ENCODE measurements at places on chromosomes 3 and 15.

GRCh38 chr3:62501289-62501668 is 127.9 kb upstream of the FEZF2 start:
- DNase-seq, result no peak

DNA sequence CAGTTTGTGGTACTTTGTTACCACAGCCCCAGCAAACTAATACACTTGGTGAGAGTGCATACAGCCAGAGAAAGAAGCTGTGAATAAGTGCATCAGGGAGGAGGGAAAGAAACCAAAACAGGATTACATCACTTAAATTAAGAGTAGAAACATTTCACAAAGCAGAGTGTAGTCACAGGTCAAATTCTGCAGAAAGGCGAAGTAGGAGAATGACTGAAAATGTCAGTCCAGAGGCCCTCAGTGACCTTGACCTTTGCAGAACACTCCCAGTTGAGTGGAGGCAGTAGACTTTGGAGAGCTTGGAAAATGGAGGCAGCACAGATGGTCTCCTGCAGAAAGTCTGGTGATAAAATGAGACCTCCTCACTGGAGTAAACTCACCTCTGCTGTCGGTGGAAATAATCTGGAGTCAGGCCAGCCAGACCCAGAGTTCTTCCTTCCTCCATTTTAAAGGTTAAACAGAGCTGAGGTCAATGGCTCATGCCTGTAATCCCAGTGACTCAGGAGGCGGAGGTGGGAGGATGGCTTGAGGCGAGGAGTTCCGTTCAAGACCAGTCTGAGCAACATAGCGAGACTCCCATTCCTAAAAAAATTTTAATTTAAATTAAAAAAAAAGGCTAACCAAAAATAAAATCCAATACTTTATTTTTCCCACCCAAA is 5.0 kb downstream of the CD86 start:
- no peak for DNase-seq

GRCh38 chr3:185552358-185552877 is at the start of gene LIPH:
LIPH (minus strand) TSS chr3:185552588; CDS start chr3:185552471, 117 bp downstream.
- no peak for DNase-seq

DNA sequence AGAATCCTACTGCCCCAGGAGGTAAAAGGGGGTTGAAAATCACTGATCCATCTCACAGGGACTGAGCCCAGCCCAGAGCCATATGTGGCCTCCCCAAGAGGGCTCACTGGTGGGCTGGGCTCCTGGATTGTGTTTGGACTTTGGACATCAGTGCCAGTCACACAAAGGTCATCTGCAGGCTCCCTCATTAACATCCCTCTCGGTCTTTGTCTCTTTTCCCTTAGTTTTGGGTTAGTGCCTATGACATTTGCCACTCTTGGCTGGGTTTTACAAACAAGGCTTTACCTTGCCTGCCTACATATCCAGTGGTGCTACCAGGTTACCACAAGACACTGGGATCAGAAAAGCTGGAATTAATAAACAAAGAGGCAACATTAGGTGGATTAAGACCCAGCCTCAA is 27.9 kb downstream of the IFT122 start:
- DNase-seq, result no peak

- no peak for DNase-seq
Measured at GRCh38 chr3:81378552-81379293, 382.7 kb downstream of the GBE1 start.

DNA sequence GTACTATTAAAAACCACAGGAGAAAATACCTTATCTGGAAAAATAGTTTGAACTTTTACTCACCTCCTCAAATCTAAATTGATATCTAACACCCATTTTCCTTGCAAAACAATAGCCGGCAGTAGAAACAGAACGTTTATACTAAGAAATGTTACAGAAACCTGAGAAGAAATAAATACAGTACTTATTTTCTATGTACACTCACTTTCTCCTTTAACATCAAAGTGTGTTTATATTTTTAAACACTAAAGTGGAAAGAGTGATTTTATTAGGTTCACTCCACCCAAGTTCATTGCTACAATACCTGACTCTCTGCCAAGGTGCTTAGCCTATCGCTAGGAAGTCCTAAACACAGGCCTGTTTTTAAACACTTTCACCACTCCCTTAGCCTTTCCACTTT is 87.8 kb upstream of the TJP1 start:
- DNase-seq, result no peak

GRCh38 chr3:123141276-123141675 is 60.5 kb upstream of the SEC22A start:
- no peak for DNase-seq

DNA sequence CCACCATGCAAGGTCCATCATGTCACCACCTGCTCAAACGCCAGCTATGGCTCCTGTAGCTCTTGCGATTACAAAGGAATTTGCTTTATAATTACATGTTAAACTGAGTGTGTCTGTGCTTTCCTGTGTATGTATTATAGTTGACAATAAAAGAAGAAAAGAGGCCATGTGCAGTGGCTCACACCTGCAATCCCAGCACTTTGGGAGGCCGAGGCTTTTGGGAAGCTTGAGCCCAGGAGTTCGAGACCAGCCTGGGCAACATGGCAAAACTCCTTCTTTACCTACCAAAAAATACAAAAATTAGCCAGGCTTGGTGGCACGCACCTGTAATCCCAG is 27.0 kb downstream of the ATRIP start:
- DNase-seq, result no peak

DNA sequence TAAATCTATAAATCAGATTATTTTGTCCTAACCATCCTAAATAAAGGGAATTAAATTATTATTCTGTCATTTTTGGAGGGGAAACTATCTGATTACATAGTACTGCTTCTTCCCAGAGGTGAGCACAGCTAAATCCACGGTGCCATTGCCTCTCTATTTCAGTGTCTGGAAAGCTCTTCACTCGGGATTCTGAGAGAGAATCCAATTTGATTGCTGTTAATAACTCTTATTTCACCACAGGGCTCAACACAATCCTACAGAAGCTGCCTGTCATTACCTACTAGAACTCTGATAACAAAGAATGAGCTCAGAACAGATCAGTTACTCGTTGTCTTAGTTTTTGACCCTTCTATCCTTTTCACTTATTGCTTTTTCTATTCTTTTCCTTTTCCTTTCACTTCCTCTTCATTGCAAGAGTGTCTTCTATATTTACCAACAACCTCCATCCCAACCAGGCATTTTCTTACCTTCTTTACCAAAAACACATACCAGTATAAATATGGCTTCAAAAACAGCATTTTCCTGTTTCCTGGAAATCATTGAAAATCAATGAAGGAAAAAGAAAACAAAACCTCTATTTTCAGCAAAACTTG is 30.4 kb downstream of the OXNAD1 start:
- DNase-seq, result no peak

DNA sequence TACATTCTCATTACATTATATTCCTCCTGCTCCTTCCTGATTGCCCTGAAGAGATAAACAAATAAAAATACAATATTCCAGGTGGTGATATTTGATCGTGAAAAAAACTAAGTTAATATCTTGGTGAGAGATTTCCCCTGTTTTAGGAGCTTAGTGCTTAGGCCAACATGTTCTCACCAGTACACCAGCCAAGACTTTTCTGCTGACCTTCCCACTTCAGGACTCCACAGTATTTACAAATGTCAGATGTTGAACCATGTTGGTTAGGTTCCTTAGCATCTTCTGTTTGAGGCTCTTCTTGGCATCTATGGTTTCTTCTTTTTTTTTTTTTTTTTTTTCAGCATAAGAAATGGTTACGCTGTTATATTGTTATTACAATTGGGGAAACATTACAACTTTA is 247.0 kb downstream of the IL5RA start:
- DNase-seq, result no peak

- DNase-seq, result no peak
Measured at GRCh38 chr3:142117056-142117851, 32.1 kb downstream of the TFDP2 start.

DNA sequence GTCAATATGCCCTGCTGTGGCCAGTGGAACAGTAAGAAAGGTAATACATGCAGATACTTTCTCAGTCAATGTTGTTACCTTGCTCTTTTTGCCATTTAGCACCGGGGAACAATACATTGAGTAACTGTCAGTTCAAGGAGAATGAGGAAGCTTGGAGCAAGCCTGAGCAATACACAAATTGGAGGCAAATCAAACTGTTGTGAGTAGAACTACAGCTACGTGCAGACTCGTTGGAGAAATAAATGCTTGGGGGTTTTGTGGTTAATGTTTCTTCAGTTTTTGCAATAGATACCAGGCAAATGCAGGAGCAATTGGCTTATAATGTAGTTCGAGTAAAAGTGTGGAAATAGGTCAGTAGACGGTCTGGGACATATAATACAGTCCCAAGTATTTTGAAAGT is 587.3 kb upstream of the ROBO1 start:
- no peak for DNase-seq

- no peak for DNase-seq
Measured at GRCh38 chr3:30954426-30954825, 60.0 kb upstream of the GADL1 start.

DNA sequence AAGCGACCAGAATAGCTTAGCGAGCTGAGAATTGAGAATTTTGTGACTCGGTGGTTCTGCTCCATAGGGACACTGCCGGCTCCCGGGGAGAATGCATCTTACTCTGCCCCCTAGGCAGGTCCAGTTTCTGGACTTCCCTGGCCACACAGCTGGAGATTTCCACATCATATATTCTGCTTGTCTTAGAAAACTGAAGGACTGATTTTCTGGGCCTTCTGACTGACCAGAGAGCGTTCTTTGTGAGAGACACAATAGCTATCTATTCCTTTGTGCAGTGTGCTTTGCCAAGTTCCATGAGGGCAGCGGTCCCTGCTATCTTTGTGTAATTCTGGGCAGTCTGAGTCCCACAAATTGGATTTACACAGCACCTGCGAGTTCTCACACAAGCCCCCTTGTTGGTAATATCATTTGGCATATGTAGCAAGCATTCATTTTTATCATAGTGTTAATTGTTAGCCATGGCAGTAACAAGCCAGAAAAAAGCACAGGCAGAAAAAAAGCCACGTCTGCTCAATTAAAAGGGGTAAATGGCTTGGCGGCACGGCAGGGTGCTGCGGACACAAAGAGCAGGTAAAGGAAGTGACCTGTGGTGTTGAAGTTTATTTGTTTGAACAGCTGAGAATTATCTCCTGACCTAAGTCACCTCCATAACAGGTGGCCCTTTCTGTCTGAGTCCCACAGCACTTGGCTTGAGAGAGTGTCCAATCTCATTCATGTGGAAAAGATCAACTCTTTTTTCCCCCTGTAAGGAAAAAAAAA is 688.7 kb downstream of the TUSC7 start:
- DNase-seq, result no peak

GRCh38 chr3:194929578-194929960 is 243.9 kb downstream of the FAM43A start:
- DNase-seq, result no peak
